ENCODE measurements at places on chromosomes 2 and 18.
A peak's percentile ranks its signal among the peaks of the same experiment; 100 is the strongest.

GRCh38 chr2:96665083-96665569, 22.6 kb downstream of the FER1L5 start:
- no peak for DNase-seq

DNA sequence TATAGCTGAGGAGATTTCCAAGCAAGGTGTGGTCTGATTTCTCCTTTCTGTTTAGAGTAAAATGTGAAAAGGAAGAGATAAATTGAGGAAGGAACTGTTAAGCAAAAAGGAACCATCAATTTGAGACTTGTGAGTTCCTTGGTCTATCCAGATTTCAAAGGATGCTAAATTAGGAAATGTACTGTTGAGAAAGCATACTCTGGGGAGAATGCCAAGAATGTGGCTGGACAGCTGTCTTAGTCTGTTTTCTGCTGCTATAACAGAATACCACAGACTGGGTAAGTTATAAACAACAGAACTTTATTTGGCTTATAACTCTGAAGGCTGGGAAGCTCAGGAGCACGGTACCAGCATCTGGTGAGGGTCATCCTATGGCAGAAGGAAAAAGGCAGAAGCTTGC, 1097.2 kb downstream of the TDRD15 start:
- no peak for DNase-seq

DNA sequence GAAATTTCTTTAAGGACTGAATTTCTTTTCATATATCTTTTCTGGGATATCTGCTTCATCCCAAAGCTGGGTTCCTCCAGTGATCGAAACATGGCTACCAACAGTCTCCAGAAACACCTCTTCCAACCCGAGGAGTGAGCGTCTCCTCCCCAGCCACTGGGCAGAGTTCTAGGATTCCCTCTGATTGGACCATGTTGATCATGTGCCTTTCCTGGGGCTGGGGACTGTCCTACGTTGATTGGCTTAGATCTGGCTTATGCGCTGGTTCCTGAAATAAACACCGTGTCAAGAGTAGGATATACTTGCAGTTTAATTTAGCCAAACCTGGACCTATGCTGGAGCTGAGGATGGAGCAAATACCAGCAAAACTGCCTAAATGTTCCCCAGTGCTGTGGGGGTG, 55.5 kb upstream of the SLC16A14 start:
- DNase-seq, result no peak

GRCh38 chr2:64094663-64095382, 49.4 kb downstream of the PELI1 start:
- DNase-seq, result no peak

DNA sequence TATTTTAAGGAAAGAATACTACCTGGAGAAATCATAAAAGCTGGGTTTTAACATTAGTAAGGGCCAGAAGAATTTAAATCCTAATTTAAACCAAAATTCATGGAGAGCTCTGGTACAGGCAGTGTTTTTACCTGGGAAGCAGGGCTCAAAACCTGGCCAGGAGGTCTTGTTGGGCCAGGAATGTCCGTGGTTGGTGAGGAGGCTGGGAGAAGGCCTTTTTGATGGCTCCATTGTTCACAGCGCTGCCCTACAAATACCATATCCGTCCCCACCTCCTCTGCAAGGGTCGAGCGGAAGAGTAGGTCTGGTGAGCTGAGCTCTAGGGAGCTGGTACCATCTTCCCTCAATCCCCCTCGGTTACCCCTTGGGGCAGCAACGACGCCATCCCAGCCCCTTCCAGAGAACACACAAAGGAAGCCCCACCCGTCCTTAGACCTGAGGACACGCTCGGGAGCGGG, 10.9 kb upstream of the HOXD1 start:
- no peak for DNase-seq

GRCh38 chr2:26942543-26943295, 27.7 kb upstream of the MAPRE3 start:
- DNase-seq, result peak; percentile 37

GRCh38 chr18:37721544-37722522, 156.2 kb upstream of the CELF4 start:
- no peak for DNase-seq

GRCh38 chr2:226701052-226701451, 98.6 kb downstream of the IRS1 start:
- DNase-seq, result no peak

DNA sequence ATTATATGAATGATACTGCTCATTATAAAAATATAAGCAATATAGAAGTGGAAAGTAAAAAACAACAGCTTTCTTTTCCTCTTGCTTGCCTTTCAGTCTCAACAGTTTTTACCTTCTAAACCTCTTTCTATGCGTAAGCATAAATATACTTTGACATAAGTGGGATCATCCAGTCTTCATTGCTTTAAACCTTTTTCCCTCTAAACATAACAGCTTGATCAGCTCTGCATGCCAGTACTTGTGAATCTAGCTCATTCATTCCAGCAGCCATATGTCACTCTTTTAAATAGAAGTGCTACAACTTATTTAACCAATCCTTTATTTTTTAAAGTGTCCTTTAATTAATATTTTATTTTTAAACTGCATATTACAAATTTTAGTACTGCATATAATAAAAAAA, 88.1 kb downstream of the TTC27 start:
- DNase-seq, result no peak

DNA sequence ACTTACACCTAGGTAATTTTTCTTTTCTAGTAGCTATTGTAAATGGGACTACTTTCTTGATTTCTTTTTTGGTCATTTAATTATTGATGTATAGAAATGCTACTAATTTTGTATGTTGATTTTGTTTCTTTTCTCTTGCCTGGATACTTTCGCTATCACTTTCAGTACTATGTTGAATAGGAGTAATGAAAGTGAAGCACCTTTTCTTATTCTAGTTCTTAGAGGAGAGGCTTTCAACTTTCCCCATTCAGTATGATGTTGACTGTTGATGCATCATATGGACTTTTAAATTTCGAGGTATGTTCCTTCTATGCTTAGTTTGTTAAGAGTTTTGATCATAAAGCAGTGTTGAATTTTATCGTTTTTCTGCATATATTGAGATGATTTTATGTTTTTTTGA, 142.5 kb downstream of the CDH19 start:
- DNase-seq, result no peak

DNA sequence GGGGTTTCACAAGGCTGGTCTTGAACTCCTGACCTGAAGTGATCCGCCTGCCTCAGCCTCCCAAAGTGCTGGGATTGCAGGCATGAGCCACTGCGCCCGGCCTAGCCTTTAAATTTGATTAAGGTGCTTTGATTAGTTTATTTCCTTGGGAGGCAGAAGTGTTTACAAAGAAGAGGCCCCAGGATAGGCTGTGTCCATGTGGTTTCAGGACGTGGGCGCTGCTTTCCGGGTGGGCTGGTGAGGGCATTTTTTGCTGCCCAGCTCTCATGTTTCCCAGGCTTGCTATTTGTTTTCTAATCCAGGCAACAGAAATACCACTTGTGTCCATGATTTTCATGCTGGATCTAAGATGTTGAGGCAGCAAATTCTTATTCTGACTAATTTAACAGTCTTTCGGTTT, 124.2 kb downstream of the SH3RF3 start:
- no peak for DNase-seq

DNA sequence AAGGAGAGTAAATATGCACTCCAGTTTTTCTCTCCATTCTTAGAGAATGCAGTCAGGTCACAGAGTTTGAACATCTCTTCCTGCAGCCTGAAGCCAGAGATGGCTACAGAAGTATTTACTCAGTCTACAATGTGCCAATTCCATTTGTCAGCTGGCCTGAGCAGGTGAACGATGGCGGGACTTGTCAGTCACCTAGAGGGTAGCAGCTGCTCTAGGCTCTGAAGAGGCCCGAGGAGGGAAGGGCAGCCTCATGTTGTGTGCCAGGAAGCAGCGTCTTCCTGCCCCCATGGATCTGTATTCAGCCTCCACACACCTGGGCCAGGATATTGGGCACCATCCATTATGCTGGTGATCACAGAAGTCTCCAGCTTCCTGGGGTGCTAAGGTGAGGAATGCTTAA, 316.7 kb upstream of the CHAC2 start:
- DNase-seq, result no peak

DNA sequence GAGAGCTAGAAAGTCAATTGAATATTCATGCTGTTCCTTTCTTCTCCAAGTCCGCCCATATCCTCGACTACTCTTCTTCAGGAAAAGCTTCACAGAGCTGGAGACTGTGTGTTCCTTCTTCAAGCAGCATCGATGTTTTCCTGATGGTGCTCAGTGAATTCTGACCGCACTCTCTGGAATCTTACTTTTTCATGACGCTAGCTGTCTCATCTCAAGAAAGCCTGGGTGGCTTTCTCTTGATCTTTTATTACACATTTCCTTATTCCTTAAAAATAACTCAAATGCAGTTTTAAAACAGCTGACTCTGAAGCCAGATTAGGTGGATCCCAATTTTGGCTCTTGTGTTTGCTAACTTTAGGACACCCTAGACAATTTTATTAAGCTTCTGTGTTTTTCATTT, 1245.1 kb upstream of the LRRTM1 start:
- DNase-seq, result no peak

DNA sequence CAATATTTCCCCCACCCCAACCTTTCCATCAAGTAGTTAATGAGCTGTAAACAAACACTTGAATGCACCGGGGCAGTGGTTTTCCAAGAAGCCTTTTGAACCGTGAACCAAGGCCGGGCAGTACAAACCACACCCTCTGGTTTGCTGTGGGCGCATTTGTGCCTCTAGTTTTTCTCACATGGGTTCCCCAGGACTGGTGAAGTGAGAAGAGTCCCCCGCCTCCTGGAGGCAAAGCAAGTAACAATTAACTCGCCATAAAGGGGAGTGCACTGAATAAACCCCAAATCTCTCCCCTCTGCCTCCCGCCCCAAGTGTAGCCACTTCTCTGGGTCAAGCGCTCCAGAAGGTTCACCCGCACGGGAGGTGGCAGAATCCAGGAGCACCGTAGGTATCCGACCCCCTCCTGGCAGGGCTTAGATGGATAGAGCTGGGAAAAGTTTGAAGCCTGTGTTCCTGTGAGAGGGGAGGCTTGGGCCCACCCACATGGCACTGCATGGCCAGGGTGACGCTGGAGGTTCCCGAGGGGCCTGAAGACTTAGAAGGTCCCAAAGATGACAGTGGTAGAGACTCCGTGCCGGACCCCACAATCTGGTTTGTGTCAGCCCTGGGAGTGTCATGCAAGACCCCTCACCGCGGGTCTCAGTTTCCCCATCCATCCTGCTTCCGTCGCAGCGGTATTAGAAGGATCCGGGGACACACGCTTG, 182.2 kb downstream of the SMAD2 start:
- DNase-seq, result no peak

DNA sequence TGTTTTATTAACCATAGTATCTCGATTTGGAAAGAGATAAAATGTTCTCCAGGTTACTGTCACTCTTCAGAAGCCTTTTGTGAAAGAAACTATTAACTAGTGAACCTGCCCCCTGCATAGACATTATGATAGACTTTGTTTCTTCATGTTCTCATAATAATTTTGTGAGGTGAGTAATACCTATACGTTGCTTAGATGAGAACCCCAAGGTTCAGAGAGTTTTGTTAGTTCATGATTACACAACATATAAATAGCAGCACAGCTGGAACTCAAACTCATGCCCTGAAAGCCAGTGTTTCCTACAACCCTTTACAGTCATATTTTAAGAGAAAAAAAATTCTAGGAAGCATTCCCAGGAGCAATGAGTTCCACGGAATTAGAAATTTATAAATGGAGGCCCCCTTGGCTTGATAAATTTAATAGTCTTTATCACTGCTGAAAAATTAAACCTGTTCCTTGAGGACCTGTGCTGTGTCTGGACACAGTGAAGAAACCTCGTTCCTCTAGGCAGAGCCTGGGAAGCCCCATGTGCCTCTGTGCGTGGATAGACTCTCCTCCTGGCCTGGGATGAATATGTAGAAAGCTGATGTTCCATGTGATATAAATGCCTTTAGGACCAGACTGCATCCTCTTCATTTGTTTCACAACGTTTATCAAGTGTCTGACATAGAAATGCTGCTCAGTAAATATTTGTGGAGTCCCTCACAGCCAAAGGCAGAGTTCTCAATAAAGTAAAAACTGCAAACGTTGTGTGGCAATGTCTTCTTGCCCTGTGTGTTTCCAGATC, 1257.0 kb upstream of the GYPC start:
- no peak for DNase-seq

DNA sequence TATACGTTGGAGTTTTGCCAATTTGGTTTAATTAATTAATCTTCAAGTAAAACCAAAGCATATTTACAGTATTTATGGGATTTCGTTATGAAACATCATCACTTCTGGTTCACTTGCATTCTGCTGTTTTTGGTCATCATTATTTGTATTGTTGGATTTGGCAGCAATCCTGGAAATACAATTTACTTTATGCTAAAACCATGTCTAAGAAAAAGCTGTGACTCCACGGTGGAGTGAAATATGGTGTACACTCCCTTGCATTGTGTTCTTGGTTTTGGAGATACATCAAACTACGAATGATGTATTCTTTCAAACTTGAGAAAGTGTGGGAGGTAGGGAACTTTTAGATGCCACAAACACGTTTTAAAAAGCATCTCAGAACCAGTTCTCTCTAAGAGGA, 106.4 kb downstream of the CTAGE1 start:
- no peak for DNase-seq

DNA sequence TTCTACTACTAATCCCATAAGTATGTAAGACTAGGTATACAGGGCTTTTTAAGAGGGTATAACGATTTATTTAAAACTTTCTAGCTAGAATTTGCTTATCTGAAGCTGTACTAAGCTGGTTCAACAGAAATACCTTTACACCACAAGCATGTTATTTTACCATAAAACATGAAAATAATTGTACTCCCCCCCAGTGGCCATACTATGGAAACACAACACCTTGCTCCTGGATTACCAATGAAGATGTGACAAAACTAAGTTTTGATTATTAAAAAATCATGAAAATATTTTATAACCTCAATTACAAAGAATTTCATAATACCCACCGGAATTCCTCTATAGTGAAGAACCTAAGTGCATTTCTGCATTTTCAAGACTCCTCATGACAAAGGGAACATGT, 27.3 kb downstream of the LPIN2 start:
- no peak for DNase-seq

DNA sequence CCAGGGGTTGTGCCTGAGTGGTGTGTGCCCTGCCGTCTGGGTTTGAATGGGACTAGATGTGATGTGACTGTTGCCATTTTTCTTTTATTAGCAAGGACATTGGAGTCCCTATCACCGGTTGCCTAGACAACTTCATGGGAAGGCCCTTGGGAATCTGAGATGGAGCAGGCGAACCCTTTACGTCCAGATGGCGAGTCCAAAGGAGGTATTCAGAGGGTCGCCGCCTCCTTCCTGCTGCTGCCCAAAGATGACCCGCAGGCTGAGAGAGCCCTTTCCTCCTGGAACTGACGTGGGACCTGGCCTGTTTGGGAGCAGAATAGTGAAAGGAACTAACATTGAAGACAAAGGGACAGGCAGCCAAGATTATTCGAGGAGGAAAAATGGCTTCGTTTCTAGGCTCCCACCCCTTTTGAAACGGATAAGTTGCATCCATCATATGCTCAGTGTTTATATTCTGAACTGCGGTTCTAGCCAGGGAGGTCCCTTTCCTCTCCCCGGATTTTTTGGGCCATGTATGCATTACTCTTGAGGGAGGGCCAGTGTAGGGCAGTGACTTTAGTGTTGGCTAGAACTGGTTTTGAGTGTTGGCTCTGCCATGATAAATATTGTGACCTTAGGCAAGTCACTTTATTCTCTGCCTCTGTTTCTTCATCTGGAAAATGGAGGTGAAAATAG, 673 bp downstream of the CENPO start:
- no peak for DNase-seq

GRCh38 chr2:24831221-24832072, 38.2 kb downstream of the CENPO start:
- DNase-seq, result no peak

- no peak for DNase-seq
Measured at GRCh38 chr2:18299423-18300212, 260.8 kb downstream of the RDH14 start.
